ENCODE measurements at places on chromosomes 1 and 21.

DNA sequence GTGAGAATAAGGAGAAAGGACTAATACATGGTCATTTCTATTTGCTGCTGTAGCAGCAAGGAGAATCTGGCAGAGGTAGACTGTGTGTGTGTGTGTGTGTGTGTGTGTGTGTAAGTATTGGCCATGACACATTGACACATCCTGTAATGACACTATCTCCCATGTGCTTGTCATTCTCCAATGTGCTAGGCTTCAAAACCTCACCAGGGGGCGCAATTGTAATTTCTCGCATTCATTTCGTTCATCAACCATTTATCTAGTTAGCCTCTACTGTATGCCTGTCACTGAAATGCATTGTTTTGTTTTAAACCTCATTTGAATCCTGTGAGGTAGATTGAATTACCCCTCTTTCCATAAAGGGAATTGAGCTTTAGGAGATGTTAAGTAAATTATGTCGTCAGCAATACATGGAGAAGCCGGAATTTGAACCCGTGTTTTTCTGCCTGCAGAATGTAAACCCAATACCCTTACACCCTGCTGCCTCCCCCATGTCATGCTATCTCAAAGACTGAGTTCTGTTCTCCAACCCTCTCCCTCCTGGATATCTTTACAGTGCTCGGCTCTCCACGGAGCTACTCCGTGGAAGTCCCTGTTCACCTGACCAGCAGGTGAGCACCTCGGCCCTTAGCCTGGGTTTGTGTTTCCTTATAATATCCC, 100.8 kb downstream of the UCK2 start:
- DNase-seq: peak; percentile 26

GRCh38 chr21:31198575-31198974, 145.5 kb downstream of the TIAM1 start:
- DNase-seq: no peak

DNA sequence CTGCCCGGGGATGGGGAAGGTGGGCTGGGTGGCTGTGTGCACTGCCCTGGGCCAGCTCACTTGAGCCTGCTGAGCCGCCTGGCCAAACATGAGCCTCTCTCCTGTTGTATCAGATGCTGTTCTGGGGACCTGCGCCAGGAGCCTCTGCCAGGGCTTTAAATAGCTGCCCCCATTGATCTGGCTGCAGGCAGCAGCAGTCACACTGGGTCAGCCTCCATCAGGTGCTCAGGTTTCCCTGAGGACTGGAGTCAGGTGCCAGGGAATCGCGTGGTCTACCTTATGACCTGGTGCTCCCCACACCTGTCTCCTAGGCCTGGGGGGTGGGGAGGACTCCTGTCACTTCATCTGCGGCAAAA, 700 bp upstream of the CCDC28B start:
- no peak for DNase-seq

DNA sequence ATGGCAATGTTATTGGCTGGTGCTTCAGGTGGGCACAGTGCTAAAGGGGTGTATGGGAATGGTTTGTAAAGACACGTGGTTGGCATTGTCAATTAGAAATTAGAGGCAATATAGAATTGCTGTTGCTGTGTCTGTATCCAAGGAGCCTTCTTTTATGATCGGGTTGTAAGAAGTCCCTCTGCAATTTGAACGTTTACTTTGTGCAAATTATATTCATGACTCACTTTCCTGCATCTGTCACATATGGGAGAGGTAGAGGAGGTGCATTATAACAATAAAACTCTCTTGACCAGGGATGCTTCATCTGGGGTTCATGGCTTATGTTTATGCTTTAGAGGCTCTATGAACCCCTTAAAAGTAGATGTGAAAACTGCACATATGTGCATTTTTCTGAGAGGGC, 130.4 kb upstream of the DNAH14 start:
- no peak for DNase-seq

- DNase-seq: no peak
These were observed 138.9 kb upstream of the DMRTA2 start for GRCh38 chr1:50562106-50562505.

DNA sequence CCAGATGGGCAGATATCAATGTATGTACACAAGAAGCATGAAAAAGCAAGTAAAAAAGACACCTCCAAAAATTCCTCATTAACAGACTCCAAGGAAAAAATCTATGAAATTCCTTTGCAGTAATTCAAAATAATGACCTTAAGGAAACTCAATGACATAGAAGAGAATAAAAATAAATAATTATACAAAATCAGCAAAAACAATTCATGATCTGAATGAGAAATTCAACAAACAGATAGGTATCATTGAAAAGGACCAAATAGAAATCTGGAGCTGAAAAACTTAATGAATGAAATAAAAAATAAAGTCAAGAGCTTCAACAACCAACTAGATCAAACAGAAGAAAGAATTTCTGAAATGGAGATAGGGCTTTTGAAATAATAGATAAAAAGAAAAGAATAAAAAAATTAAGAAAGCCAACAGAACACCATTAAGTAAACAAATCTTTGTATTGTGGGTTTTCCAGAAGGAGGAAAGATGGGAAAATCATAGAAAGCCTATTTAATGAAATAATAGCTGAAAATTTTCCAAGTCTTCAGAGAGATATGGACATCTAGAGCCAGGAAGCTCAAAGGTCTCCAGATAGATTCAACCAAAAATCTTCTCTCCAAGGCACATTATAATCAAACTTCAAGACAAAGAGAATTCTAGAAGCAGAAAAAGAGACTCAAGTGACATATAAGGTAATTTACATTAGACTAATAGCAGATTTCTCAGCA, 52.0 kb upstream of the KCNK1 start:
- no peak for DNase-seq

DNA sequence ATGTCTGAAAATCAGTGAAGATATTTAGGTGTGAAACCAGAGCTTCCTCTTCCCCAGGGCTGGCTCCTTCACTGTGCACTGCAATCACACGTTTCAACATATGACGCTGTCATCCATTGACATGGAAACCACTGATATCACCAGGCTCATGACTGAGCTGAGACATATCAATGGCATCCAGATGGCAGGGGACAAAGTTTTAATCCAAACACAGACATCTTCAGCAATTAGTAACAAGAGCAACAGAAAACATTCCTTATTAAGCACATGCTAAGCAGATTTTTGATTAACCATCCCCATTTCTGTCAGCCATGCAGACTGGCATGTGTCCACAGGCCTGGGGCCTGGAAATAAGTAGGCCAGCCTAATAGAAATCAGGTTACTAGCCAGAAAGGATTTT, 108.0 kb upstream of the ADAR start:
- no peak for DNase-seq

DNA sequence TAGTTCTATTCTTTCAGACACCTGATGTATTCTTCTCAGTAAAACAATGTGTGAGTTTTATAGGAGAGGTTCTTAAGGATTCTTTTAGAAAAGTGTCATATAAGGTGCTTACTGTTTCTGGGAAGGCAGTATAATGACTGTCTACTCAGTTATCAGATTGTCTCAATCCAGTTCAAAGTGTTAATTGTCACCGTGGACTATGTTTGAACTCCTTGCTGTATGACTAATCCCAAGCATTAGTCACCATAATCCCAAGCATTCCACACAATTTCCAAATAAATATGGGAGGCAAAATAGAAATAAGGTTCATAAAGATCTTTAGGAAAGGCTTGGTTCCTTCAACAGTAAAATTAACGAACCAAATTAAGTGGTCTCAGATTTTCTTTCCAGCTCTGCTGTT, 342.1 kb upstream of the NR5A2 start:
- no peak for DNase-seq

DNA sequence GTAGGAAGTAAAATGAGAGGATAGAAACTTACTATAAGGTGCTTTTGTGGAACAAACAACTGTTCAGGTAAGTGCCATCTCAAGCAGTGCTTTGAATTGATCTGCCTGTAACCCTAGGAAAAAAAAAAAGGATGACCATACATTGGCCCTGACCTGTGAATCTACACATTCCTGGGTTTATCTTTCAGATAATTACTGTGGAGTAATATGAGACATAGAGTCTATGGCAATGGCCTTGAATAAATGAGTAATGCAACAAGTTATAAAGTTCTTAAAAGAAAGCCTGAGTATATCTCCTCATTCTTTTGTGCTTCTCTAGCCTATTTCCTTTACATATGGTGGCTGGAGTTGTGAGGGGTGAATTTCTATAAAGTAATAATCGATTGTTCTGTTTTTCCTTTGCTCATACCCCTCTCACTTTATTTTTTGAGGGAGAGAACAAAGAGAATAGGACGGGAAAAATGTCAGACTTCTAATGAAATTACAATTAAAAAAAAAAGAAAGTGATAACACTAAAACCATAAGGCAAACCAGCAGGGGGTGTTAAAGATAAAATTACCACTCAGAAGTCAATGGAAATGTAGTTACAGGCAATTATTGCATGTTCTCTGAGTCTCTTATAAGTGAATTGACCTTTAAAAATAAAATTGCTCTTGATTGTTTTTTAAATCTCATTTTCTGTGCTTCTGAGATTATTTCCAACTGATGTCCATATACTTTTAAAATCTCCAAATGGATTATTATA, 12.4 kb upstream of the ATP1A1 start:
- no peak for DNase-seq

DNA sequence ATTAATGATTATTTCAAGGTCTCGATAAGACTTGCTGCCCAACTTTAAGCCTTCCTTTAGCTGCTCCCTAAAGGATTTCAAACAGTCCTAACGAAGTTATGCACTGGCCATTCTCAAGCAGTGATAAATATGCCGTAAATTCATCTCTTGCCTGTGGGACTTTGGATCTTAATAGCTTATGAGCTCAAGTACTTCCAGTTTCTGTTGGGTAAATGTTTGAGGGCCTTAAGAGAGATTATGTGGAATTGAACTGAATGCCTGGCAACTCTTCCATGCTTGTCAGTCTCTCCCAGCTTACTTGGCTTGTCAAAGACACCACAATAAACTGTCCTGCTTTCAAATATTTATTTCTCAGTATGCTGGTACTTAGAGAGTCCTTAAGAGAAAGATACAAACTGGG, 3.5 kb upstream of the OR10J4 start:
- DNase-seq: no peak

DNA sequence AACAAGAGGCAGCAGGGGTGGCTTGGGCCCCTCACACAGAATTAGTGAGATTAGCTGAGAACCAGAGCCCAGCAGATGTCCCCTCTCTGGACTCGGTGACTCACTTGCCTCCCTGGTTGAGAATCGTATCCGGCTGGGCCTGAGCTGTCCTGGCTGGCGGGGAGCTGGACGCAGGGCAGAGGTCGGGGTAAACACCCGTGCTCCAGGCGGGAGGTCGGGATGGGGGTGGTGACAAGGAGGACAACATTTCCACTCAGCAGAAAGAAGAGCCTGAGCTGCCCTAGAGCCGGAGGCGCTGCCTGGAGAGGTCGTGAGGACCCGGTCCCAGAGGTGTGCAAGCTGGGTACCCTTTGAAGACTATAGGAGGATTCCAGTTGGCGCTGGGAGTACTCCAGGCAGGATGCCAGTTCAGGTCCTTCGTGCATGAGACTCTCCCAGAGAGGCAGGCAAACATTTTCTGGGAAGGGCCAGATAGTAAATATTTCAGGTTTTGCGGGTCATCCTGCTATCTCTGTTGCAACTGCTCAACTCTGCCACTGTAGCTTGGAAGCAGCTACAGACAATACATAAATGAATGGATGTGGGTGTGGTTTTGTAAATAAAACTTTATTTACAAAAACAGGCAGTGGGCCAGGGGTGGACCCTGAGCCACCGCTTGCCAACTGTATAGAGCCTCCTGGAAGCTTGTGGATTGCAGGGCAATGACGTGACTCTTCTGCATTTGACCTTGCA, 116.8 kb upstream of the WNT4 start:
- no peak for DNase-seq

DNA sequence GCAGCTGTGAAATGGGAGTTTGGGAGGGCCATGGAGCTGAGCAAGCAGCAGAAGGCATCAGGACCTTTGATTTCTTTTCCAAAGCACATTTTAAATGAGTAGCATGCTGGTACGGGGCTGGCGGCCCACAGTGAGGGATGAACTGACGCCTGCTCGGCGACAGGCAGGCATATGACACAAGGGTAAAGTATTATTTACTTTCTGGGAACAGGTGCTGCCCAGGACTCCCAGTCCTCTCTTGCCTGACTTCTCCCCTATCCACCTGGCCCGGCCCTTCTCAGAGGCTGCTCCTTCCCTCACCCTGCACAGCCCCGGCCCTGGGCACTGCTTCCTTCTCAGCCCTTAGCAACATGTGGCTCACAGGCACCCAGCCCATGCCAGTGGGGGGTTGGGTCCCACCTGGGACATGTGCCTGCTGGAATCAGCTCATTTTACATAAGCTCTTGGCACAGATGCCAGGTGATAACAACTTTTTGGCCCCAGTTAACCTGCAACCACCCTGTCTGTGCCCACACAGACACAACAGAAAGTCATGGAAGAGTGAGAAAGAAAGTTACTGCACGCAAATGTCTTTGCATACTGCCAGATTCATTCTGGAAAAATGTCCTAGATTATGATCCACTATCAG, 112.3 kb upstream of the GADD45A start:
- no peak for DNase-seq

DNA sequence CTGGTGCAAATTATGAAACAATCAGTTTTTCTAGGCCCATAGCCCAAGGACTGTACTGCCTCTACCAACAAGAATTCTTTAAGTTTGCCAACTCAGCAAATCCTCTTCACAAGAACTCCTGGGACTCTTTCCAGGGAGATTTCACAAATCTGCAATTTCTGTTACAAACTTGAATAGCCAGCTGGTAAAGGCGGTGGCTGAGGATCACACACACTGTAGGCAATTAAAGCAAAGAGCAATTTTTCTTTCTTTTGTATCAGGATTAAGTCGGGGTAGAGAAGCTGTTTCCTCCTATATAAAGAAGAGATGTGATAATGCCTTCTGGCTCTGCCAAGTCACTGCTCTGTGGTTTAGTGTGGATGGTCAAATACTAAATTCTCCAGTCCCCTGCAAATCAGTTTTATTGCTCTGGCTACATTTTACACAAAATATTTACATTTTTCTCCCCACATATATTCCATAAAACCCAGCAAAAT, 1.7 kb downstream of the ALDH9A1 start:
- DNase-seq: no peak

- DNase-seq: no peak
These were observed 8.4 kb downstream of the RPS6KA1 start for GRCh38 chr1:26537951-26538352.

DNA sequence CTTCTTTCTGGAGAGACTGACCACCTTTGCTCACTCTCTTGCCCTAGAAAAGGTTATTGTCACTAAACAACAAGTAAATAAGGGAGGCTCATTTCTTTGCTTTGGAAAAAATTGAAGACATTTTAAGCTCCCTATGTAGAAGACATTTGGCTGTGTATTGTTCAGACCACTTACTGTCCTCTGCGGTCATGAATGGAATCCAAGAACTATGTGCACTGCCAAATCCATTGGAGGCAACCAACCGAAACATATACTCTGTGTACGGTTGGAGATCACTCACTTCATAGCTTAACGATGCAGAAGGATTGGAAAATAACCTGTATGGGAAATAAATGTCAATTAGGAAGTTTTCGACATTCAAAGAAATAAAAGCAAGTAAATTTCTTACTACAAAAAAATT, 332.8 kb downstream of the KCTD3 start:
- no peak for DNase-seq

Measured in activated T-cell treated with anti-CD3 and anti-CD28 coated beads for 4 hours (primary cell).